ENCODE measurements at places on chromosomes 7 and 10.

GRCh38 chr10:32077896-32078485, 21.8 kb upstream of the KIF5B start:
- DNase-seq: no peak

DNA sequence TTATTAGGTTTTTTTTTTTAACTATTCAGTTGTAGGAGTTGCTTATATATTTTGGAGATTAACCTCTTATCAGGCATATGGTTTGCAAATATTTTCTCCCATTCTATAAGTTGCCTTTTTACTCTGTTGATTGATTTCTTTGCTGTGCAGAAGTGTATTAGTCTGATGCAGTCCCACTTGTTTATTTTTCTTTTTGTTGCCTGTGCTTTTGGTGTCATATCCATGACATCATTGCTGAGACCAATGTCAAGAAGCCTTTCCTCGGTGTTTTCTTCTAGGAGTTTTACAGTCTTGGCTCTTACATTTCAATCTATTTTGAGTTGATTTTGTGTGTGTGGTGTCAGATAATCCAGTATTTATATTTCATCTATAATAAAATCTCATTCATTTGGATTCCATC, 155.4 kb downstream of the LRMDA start:
- no peak for DNase-seq

DNA sequence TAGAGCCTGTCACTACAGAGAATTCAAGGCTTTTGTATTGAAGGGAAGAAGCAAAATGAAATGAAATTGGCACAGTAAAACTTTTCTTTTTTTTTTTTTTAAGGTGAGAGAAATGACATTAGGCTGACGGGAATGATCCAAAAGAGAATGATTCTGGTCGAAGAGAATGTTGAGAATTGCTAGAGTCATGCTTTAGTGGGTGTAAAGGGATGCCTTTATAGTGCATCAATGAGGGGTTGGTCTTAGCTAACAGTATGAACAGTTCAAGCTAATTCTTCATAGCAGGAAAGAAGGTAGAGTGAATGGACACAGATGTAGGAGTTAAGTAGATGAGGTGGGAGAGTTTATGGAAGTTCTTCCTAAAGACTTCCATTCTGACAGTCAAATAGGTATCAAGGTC, 32.3 kb upstream of the LSM8 start:
- DNase-seq: no peak

GRCh38 chr7:149126662-149127266, 640 bp upstream of the ZNF425 start:
- DNase-seq: peak; percentile 49

- DNase-seq: no peak
These were observed 270.7 kb downstream of the GALNT17 start for GRCh38 chr7:71402684-71403083.

DNA sequence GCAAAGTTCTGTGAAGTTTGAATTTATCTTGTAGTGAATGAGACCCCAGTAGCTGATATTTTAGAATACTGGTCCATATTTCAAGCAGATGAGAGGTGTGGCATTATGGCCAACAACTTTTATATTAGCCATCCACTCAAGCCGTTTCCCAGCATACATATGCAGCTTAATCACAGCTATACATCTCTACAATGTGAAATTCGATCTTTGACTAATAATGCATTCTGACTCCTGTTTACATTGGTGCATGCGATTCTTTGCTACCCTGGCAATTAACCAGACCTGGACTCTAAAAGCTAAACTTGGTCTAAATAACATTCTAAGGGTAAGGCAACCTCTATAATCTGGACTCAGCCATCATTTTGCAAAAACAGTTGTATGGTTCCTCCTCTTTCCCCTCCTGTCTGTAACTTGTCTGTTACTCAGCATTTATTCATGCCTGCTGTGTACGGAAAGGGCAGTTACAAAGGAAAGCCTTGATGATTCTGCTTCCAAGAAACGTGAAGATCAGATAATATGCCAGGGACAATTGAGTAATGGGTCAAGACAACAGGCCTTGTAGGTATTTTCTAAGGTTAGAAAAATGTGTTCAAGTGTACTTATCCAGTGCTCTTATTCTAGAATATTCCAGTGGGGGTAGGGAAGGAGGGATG, 50.6 kb downstream of the PNLIPRP2 start:
- no peak for DNase-seq

DNA sequence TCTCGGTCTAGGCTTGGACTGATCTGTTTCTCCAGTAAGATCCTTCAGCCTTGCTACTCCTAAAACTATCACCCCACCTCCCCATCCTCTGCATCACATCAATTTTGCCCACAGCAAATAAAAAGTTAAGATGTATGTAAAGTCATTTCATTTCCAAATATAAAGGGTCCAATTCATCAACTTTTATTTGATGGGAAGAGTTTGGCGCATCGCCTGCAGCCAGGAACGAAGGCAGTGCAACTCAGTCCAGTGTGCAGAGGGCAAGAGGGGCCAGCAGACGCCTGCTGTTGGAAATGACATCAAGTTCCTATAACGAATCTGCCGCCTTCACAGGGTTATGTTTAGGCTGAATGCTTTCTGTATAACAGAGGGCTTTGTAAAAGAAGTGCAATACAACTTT, 97.0 kb downstream of the SVIL start:
- no peak for DNase-seq

- DNase-seq: no peak
These were observed 272.3 kb upstream of the SEMA3C start for GRCh38 chr7:81190997-81191768.

DNA sequence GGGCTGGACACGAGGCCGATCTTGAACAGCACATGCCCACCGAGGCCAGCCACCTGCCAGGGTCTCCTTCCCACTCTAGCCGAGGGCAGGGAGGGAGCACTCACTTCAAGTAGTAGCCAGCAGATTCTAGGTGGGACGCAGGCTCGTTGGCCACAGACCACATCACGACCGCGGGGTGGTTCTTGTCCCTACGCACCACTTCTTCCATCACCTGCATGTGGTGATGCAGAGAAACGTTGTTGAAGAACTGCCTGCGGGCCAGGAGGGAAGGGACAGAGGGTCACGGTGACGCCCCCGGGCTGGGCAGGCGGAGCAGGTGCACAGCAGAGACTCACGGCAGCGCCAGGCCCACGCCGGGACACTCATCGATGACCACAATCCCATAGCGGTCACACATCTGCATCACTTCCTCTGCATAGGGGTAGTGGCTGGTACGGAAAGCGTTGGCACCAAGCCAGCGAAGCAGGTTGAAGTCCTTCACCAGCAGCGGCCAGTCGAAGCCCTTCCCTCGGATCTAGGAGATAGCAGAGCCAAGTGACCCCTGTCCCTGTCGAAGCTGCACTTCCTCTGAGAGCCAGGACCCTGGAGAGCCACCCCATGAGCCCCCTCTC, 7.7 kb downstream of the GUSB start:
- DNase-seq: no peak

DNA sequence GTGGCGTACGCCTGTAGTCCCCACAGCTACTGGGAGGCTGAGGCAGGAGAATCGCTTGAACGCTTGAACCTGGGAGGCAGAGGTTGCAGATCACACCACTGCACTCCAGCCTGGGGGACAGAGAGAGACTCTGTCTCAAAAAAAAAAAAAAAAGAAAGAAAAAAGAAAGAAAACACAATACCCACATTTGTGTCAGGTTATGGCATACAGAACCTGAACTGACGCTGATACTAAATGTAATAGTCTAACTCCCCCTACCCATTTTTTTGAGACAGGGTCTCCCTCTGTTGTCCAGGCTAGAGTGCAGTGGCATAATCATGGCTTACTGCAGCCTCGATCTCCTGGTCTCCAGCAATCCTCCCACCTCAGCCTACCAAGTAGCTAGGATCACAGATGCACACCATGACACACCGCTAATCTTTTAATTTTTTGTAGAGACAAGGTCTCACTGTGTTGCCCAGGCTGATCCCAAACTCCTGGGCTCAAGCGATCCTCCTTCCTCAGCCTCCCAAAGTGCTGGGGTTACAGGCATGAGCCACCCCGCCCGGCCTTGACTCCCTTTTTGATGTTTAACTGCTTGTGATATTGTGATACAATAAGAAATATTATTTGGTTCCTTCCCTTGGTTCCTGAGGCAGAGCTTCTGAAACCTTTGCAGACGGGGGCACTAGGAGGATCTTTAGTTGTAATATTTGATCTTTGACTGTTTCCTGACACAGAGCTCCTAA, 6.5 kb upstream of the MMD2 start:
- no peak for DNase-seq

DNA sequence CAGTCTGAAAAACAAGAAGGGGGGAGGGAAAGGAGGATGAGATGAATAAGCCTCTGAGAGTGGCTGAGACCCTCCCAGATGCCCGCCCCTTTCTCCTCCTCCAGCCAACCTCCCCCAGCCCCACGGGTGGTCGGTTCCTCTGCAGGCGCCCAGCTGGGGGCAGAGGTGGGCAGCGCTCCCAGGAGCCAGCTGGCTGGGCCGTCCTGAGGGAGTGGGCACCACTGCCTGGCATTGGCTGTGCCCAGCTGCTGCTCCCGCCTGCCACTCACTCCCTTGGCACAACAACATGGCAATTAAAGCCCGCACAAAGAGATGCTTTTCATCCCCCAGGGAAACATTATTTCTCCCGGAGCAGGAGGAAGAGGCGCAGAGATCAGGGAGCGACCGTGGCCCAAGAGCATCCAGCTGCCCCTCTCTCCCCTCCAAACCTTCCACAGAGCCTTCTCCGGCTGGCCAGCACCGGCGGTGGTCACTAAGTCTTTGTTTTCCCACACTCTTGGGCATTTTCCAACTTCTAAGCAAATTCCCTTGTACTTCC, 107.2 kb downstream of the SPDYE5 start:
- no peak for DNase-seq
